Tibial nerve (tissue), 4 donors: ENCODE measurements at places on chromosomes 5 and 9.

DNA sequence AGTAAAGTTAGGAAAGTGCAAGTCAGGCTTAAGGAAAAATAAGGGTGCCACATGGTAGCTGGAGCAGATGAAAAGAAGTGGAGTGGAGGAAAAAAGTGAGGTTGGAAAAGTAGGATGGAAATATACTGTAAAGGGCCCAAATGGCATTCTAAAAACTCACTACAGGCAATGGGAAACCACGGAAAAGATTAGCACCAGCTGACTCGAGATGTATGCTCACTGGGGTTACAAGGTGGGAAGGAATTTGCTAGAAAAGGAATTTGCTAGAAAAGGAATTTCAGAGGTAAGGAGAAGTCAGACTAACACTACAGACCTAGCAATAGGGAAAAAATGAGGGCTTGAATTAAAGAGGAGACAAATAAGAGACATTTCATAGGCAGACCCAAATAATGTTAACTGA lies 3.6 kb downstream of the PSMD5 start:
- H3K4me3 ChIP-seq = no peak overlapping the region
- H3K4me1 ChIP-seq = peaks cover 36% of the 10 kb centered on the region
- DNase-seq = no peak

GRCh38 chr5:9387879-9388278 lies 158.0 kb downstream of the SEMA5A start:
- no peaks in the 10 kb centered on the region for H3K27me3 ChIP-seq
- H3K27ac ChIP-seq = no peak overlapping the region
- H3K36me3 ChIP-seq = no peaks in the 10 kb centered on the region
- no peak for DNase-seq
- H3K4me3 ChIP-seq = no peak overlapping the region

DNA sequence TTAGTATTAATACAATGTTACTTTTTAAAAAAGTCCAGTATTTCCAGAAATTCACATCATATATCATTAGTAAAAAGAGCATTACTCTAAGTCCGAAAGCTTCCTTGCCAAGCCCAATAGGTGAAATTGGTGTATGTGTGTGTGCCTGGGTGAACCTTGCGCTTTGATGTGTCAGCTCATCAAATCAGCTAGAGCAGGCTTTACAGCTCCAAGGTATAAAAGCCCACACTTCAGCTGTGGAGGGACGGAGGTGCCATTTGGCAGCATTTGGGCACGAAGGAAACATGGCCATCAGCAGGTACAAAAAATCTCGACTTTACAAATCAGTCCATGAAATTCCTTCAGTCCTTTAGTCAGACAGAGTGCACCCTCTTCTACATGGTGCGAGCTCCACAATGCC lies 76.5 kb upstream of the IL7R start:
- DNase-seq = no peak
- H3K27ac ChIP-seq = no peak overlapping the region
- H3K4me3 ChIP-seq = no peak overlapping the region
- no peaks in the 10 kb centered on the region for H3K4me1 ChIP-seq
- H3K27me3 ChIP-seq = no peaks in the 10 kb centered on the region
- no peaks in the 10 kb centered on the region for H3K36me3 ChIP-seq

DNA sequence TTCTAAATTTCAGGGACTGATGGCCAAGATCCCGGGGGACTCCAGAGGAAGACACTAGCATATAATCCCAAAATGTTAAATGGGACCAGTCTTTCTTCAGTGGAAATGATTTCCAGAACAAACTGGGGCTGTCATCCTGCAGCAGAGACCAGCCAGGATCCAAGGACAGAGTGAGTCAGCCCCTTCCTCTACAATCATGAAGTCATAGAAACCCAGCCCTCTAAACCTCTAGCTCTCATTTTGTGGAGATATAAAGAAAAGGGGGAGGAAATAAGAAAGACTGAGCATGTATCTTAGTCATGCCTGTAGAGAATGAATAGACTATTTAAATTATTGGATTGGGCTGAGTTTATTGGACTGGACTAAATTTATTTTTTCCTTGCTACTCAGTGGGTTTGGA lies 318.3 kb downstream of the AGTPBP1 start:
- no peak for DNase-seq
- H3K27ac ChIP-seq = no peak overlapping the region
- no peak overlapping the region for H3K4me3 ChIP-seq
- H3K27me3 ChIP-seq = no peaks in the 10 kb centered on the region

GRCh38 chr5:146753641-146754040 lies 124.9 kb downstream of the PPP2R2B start:
- no peak overlapping the region for H3K27ac ChIP-seq
- no peak for DNase-seq
- H3K36me3 ChIP-seq = no peaks in the 10 kb centered on the region
- no peaks in the 10 kb centered on the region for H3K27me3 ChIP-seq
- no peaks in the 10 kb centered on the region for H3K4me1 ChIP-seq

- H3K4me3 ChIP-seq = no peak overlapping the region
- no peak for DNase-seq
- H3K27me3 ChIP-seq = no peaks in the 10 kb centered on the region
- no peaks in the 10 kb centered on the region for H3K4me1 ChIP-seq
- peaks cover 15% of the 10 kb centered on the region for H3K36me3 ChIP-seq
- no peak overlapping the region for H3K27ac ChIP-seq
Observed at GRCh38 chr5:37738865-37739488, 100.9 kb downstream of the GDNF start.

GRCh38 chr5:126044111-126044668 lies 379.0 kb upstream of the GRAMD2B start:
- H3K27ac ChIP-seq = no peak overlapping the region
- no peaks in the 10 kb centered on the region for H3K4me1 ChIP-seq
- DNase-seq = no peak
- H3K36me3 ChIP-seq = no peaks in the 10 kb centered on the region
- no peaks in the 10 kb centered on the region for H3K27me3 ChIP-seq

DNA sequence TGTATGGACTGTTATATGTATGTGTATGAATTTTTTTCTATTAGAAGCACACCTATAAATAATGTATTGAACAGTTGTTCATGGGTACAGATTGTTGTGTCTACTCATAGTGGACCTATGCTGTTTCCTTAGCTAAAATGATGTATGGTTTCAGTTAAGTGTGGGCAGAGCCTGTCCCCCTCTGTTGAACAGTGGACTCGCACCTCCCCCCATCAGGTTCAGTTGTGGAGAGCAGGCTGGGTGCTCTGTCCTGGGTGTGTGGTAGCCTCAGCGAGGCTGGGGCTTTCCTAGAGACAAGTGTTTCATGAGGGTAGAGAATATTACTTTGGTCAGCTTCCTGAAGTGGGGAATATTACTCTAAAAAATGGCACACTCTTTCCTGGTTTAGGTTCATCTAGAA lies 47.4 kb upstream of the LRRTM2 start:
- H3K36me3 ChIP-seq = peaks cover 60% of the 10 kb centered on the region
- H3K4me1 ChIP-seq = no peaks in the 10 kb centered on the region
- no peak overlapping the region for H3K4me3 ChIP-seq
- H3K27ac ChIP-seq = no peak overlapping the region
- no peaks in the 10 kb centered on the region for H3K27me3 ChIP-seq

- H3K27me3 ChIP-seq = no peaks in the 10 kb centered on the region
- no peak overlapping the region for H3K27ac ChIP-seq
- H3K36me3 ChIP-seq = no peaks in the 10 kb centered on the region
- no peak for DNase-seq
- H3K4me1 ChIP-seq = peaks cover 11% of the 10 kb centered on the region
- H3K4me3 ChIP-seq = no peak overlapping the region
Observed at GRCh38 chr5:78718824-78719223, 70.3 kb upstream of the LHFPL2 start.

GRCh38 chr9:2125906-2126305 lies 110.8 kb downstream of the SMARCA2 start:
- peaks cover 33% of the 10 kb centered on the region for H3K4me1 ChIP-seq
- DNase-seq = no peak
- no peaks in the 10 kb centered on the region for H3K27me3 ChIP-seq
- H3K4me3 ChIP-seq = peak overlapping the region; percentile 7
- H3K36me3 ChIP-seq = no peaks in the 10 kb centered on the region

DNA sequence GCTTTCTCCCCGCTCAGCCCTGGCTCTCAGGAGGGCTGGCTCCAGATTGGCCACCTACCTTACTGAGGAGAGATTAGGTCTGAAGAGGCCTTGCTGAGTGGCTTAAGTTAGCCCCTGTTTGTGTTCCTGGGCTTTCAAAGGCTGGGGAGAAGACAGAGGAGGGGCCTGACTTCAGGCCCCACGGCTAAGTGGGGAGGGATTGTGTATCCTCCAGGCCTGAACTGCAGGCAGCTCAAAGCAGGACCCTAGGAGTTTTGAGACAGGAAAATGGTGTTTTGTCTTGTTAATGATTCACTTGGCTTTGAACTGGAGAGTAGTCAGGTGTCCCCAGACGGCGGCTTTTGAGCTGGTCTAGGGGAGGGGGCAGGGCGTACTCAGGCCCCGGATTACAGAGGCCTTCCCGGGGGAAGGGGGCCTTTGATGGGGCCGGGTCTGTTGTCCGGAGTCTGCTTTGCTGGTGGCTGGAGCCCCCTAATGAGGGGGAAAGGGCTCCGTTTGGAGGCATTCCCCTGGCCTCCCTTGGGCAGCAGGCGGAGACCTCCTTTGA lies 162.0 kb upstream of the SMIM23 start:
- DNase-seq = no peak
- H3K27me3 ChIP-seq = no peaks in the 10 kb centered on the region
- no peak overlapping the region for H3K27ac ChIP-seq
- H3K36me3 ChIP-seq = no peaks in the 10 kb centered on the region
- H3K4me3 ChIP-seq = no peak overlapping the region

DNA sequence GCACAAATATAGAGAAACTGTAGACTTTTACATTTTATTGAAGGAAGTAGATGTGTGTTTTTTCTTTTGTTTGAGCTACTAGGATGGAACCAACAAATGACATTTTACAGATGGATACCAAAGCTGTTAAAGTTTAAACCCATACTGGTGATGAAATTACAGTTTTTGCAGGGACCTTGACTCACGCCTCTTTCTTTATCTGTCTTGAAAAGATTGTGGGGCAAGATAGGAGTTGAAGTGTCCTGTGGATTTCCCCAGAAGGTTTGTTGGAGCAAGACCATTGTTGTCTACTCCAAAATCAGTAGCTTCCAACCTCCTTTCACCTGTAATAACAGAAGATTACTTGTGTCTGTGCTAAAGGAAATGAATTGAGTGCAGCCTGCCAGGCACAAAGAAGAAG lies 4.1 kb upstream of the C5orf63 start:
- no peaks in the 10 kb centered on the region for H3K36me3 ChIP-seq
- H3K27me3 ChIP-seq = no peaks in the 10 kb centered on the region
- DNase-seq = no peak
- no peaks in the 10 kb centered on the region for H3K4me1 ChIP-seq

DNA sequence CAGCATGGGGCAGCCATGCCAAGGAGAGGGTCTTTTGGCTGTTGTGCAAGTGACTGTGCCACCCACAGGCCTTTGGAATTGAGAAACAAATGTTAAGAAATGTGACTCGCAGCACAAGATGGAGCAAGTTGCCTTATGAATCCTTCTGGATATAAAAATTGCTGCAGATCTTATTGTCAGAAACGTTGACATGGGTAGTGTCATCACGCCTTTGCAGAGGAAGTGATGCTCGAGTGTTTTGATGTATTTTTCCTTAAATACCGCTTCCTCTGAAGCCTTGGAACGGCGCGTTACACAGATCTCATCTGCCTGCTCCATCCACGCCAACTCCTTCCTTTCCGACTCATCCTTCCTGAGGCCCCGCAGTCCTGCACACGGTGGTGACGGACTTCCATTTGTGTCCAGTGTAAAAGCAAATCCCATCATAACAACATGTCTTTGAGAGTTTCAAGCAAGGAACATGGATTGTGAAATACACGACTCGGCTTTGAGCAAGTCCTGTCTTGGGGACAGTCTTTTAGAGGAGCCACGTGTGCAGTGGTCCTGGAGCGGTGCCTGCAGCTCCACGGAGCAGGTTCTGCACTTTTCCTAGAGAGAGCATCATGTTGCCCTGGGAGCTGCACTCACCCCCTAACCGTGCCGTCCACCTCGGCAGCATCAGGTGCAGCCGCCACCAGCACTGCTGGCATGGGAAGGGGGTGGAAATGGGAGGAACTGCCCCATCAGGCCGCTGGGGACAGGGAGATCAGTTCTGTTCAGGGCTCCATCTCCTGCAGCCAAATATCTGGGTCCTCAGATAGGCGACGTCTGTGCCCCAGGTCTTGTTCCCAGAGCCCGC lies 15.1 kb downstream of the ROPN1L start:
- no peak for DNase-seq
- no peak overlapping the region for H3K27ac ChIP-seq
- H3K36me3 ChIP-seq = no peaks in the 10 kb centered on the region

DNA sequence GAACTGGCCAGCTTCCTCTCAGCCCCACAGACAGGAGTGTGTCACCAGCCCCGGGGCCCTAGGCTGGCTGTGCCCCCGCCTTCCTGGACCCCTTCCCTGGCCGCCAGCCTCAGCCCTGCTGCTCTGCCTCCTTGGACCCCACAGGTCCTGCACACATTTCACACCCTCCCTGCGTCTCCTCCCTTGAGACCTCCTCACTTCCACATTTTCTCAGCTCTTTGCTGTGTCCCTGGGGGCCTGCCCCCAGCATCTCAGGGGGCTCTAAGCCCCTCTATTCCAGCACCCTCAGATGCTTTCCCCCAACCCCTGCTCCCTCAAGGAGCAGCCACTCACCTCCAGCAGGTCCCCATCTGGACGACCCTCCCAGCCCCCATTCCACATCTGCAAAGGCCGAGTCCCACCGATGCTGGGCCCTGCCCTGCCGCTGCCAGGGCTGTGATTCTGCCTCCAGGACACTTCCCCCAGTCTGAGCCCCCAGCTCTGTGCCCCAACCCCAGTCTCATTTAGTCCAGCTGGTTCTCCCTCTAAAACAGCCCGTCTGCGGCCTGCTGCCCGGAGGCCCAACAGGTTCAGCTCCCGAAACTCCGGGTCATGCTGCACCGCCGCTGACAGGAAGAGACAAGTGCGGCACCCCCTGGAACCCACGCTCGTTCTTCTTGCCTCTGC lies 4.2 kb downstream of the SLC34A3 start:
- H3K36me3 ChIP-seq = no peaks in the 10 kb centered on the region
- DNase-seq = no peak
- H3K4me1 ChIP-seq = no peaks in the 10 kb centered on the region
- H3K27ac ChIP-seq = no peak overlapping the region
- no peak overlapping the region for H3K4me3 ChIP-seq

GRCh38 chr9:126307322-126308061 lies 19.1 kb upstream of the MVB12B start:
- no peak for DNase-seq
- H3K27me3 ChIP-seq = no peaks in the 10 kb centered on the region
- no peak overlapping the region for H3K4me3 ChIP-seq
- no peaks in the 10 kb centered on the region for H3K4me1 ChIP-seq
- no peaks in the 10 kb centered on the region for H3K36me3 ChIP-seq

DNA sequence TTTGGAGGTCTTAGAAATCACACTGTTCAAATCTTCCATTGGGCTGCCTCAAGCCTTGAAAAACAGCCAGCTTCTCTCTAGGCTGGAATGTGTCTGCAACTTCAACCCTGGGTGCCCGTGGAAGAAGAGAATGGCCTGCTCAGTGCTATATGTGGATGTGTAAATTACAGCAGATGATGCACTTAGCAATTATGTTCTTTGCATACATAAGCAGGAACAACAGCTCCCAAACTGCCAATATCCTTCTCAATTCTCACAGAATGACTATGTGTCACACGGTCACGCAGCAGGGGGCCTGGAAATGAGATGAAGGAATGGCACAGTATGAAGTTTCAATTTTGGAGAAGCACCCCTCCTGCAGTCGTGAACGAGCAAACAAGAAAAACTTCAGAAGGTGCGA lies 175.2 kb upstream of the SMARCA2 start:
- H3K4me3 ChIP-seq = no peak overlapping the region
- no peaks in the 10 kb centered on the region for H3K4me1 ChIP-seq
- DNase-seq = no peak
- no peaks in the 10 kb centered on the region for H3K27me3 ChIP-seq
- H3K27ac ChIP-seq = no peak overlapping the region

GRCh38 chr5:28808967-28809810 lies 1770.8 kb upstream of the CDH9 start:
- no peak overlapping the region for H3K4me3 ChIP-seq
- H3K27me3 ChIP-seq = no peaks in the 10 kb centered on the region
- DNase-seq = no peak
- H3K27ac ChIP-seq = no peak overlapping the region
- H3K4me1 ChIP-seq = no peaks in the 10 kb centered on the region
- no peaks in the 10 kb centered on the region for H3K36me3 ChIP-seq
